ENCODE measurements at places on chromosomes 11 and 22.

- H3K4me3 ChIP-seq, result no peak overlapping the region
- no peak overlapping the region for H3K27ac ChIP-seq
- peaks cover 21% of the 10 kb centered on the region for H3K4me1 ChIP-seq
- H3K27me3 ChIP-seq, result no peaks in the 10 kb centered on the region
These were observed 35.3 kb downstream of the LIF start for GRCh38 chr22:30211124-30211820.

DNA sequence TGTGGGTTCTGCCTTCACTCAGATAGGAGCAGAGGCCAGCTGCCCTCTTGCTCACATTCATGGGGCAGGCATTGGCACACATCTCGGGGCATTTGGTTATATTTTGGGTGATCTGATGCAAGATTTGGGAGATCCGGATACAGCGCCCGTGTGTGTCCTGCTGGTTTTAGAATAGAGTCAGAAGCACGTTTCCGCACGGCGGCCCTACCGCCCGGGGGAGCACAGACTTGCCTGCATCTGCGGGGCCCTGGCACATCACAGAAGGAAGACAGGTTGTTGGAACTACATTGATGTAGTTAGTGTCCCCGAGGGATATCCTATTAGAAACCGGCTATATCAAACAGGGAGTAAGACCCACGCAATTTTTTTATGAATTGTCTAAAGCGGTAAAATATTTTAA is 982.8 kb downstream of the NTM start:
- no peak overlapping the region for H3K4me3 ChIP-seq
- no peaks in the 10 kb centered on the region for H3K36me3 ChIP-seq
- H3K27ac ChIP-seq, result no peak overlapping the region
- no peak for DNase-seq
- no peaks in the 10 kb centered on the region for H3K27me3 ChIP-seq

DNA sequence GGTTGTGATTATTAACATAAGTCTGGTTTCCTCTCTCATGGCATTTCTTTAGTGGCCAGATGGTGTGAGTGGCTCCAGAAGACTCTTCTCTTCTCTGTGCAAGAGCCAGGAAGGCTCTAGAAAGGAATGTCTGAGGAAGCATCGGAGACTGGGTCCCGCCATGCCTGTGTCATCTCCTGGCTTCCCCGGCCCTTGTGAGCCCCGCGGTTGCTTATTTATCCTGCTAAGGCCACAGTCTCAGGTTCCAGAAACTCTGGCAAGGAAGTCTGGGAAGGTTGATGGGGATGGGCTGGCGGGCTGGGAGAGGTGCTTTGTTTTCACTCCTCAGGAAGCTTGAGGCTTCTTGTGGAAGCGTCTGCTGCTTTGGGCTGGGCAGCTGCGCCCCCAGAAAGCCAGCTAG is 18.9 kb downstream of the BCR start:
- peaks cover 46% of the 10 kb centered on the region for H3K4me1 ChIP-seq
- DNase-seq, result no peak
- H3K27ac ChIP-seq, result no peak overlapping the region
- no peak overlapping the region for H3K4me3 ChIP-seq
- no peaks in the 10 kb centered on the region for H3K27me3 ChIP-seq

DNA sequence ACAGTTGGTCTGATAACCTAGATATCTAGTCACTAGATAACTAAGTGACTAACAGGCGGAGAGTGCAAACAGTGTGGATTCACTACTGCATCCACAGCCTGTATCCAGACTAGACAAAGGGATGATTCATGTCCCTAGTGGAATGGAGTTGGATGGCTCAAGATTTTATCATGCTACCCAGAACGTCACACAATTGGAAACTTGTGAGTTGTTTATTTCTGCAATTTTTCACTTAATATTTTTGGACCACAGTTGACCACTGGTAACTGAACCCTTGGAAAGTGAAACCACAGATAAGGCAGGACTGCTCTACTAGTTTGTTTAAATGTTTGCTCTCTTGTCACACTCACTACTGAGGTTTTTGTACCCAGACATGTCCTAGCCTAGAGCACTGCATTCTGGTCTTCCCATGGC is 76.0 kb downstream of the UBASH3B start:
- peaks cover 65% of the 10 kb centered on the region for H3K4me1 ChIP-seq
- H3K36me3 ChIP-seq, result peaks cover 3% of the 10 kb centered on the region
- no peak overlapping the region for H3K4me3 ChIP-seq
- no peaks in the 10 kb centered on the region for H3K27me3 ChIP-seq
- no peak overlapping the region for H3K27ac ChIP-seq
- DNase-seq, result no peak

- peaks cover 13% of the 10 kb centered on the region for H3K4me1 ChIP-seq
- peak; percentile 10 for DNase-seq
- peaks cover 46% of the 10 kb centered on the region for H3K27me3 ChIP-seq
- peak overlapping the region; percentile 44 for H3K4me3 ChIP-seq
- H3K36me3 ChIP-seq, result no peaks in the 10 kb centered on the region
These were observed 797 bp downstream of the THY1 start for GRCh38 chr11:119421941-119422808.

DNA sequence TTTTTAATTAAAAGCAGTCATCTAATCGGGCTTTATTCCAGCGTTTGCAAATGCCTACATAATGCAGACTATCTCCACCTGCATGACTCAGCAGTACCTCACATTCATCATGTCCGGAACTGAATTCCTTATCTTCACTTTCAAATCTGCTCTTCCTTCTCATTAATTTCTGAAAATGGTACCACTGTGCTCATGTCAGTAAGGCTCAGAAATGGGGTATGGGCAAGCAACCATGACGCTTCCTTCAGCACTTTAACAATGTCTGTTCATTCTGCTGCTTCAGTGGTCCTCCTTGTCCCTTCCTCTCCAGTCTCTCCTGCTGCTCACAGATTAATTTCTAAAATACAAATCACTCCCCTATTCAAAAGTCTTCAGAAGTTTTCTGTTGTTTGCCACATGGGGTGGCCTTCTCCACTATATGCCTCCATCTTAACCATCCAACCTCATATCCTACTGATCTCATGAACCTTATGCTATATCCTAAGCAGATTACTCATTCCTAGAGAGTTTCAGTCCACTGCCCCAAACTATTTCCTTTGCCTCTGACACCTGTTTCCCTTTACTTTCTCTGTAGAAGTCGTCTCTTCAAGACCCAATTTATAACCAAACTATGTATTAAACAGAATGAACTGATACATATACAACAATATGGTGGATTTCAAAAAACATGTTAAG is 7.0 kb downstream of the GTF2H1 start:
- peak overlapping the region; percentile 71 for H3K27ac ChIP-seq
- peaks cover 33% of the 10 kb centered on the region for H3K36me3 ChIP-seq
- no peak for DNase-seq
- H3K27me3 ChIP-seq, result no peaks in the 10 kb centered on the region
- H3K4me1 ChIP-seq, result peaks cover 69% of the 10 kb centered on the region

- DNase-seq, result no peak
- no peak overlapping the region for H3K27ac ChIP-seq
- no peaks in the 10 kb centered on the region for H3K36me3 ChIP-seq
- H3K27me3 ChIP-seq, result peaks cover 7% of the 10 kb centered on the region
These were observed 80.7 kb downstream of the JRKL start for GRCh38 chr11:96470521-96470920.

DNA sequence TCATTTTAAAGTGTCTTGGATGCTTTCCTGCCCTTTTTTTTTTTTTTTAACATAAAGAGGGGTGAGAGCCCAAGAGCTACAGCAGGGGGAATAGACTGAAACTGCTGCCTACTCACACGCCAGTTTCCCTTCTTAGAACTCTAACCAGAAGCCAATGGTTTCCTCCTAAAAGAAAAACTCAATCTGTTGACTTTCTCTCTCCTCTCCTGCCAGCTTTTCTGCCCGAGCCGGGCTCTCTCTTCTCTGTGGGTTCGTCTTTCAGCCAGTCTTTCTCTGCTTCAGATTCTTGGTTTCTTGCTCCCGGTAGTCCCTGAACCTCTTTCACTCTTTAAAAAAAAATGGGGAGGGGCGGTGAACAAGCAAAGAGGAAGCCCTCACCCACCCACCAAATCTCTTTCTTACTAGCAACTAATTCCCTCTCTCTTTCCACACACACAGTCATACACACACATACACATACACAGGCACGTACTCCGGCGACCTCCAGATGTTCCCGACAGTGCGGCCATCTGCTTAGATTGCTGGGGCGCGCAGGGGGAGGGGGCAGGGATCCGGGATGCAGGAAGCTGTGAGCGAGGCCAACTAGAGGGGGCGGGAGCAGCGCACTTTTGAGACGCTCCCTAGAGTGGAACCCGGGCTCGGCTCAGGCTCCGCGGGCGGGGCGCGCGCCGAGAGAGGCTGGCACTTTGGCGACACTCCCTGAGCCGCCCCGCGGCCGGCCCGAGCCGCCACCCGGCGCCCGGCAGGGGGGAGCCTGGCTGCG is 444 bp upstream of the TSKU start:
- peak overlapping the region; percentile 65 for H3K27ac ChIP-seq
- H3K27me3 ChIP-seq, result peaks cover 32% of the 10 kb centered on the region
- peaks cover 8% of the 10 kb centered on the region for H3K4me1 ChIP-seq
- H3K4me3 ChIP-seq, result peak overlapping the region; percentile 63

DNA sequence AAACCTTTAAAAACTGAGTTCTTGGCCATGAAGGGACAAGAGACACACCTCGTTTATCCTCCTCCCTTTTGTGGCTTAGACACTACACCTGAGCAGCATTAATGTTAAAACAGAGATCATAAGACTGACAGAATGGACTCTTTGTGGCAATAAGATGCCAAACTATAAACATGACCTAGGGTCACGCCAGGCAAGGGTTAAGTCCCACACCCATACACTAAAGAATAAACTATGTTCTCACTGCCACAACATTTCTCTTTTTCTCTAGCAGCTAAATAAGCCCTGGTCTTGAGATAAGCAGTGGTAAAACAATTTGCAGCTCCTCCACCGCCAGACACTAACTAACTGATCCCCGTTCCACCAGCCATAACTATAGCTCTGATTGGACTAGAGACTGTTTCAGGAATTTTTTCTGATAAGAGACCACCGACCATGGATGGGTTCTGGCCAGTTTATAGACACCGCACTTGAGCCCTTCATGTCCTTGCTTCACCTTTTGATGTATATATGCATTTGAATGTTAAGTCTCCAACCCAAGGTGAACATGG is 4.9 kb upstream of the SLCO2B1 start:
- H3K36me3 ChIP-seq, result no peaks in the 10 kb centered on the region
- no peak for DNase-seq
- H3K27me3 ChIP-seq, result no peaks in the 10 kb centered on the region
- no peak overlapping the region for H3K27ac ChIP-seq
- no peak overlapping the region for H3K4me3 ChIP-seq

- no peak for DNase-seq
- H3K4me3 ChIP-seq, result no peak overlapping the region
- H3K27ac ChIP-seq, result no peak overlapping the region
- no peaks in the 10 kb centered on the region for H3K27me3 ChIP-seq
- H3K36me3 ChIP-seq, result no peaks in the 10 kb centered on the region
These were observed 3.4 kb upstream of the NR1H3 start for GRCh38 chr11:47254386-47254785.

- no peak for DNase-seq
- no peaks in the 10 kb centered on the region for H3K27me3 ChIP-seq
- no peaks in the 10 kb centered on the region for H3K36me3 ChIP-seq
These were observed 27.2 kb downstream of the GVQW3 start for GRCh38 chr11:76408171-76408965.

- H3K36me3 ChIP-seq, result no peaks in the 10 kb centered on the region
- no peak for DNase-seq
- no peak overlapping the region for H3K27ac ChIP-seq
- H3K27me3 ChIP-seq, result no peaks in the 10 kb centered on the region
- peaks cover 9% of the 10 kb centered on the region for H3K4me1 ChIP-seq
These were observed 47.3 kb downstream of the IGF2 start for GRCh38 chr11:2091786-2092463.

GRCh38 chr11:12023015-12023414 is 14.6 kb upstream of the DKK3 start:
- H3K36me3 ChIP-seq, result no peaks in the 10 kb centered on the region
- no peak overlapping the region for H3K27ac ChIP-seq
- no peak overlapping the region for H3K4me3 ChIP-seq
- no peaks in the 10 kb centered on the region for H3K4me1 ChIP-seq
- H3K27me3 ChIP-seq, result peaks cover 7% of the 10 kb centered on the region

DNA sequence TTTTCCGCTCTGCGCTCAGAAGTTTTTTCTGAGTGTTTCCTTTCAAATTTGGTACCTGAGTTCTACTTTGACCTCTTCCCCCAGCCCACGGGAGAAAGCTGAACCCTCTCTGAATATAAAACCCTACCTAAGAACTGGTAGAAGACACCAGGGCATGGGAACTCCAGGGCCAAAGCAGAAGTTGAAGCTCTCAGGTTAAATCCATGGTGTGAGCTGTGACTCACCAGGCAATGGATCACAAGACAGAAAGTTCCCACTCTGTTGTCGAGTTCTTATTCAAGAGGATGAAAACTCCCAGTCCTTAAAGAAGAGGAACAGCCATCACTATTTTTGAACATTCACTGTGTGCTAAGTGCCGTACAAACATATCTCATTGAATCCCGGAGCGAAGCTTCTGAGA is 8.9 kb downstream of the TMEM218 start:
- H3K27me3 ChIP-seq, result no peaks in the 10 kb centered on the region
- peaks cover 22% of the 10 kb centered on the region for H3K36me3 ChIP-seq
- no peak for DNase-seq
- H3K4me3 ChIP-seq, result no peak overlapping the region
- peaks cover 13% of the 10 kb centered on the region for H3K4me1 ChIP-seq
- H3K27ac ChIP-seq, result no peak overlapping the region

- no peak overlapping the region for H3K4me3 ChIP-seq
- no peak for DNase-seq
- peaks cover 24% of the 10 kb centered on the region for H3K27me3 ChIP-seq
- H3K36me3 ChIP-seq, result no peaks in the 10 kb centered on the region
- H3K4me1 ChIP-seq, result peaks cover 12% of the 10 kb centered on the region
- H3K27ac ChIP-seq, result no peak overlapping the region
These were observed 37.6 kb downstream of the ZNRF3 start for GRCh38 chr22:28920757-28921584.

DNA sequence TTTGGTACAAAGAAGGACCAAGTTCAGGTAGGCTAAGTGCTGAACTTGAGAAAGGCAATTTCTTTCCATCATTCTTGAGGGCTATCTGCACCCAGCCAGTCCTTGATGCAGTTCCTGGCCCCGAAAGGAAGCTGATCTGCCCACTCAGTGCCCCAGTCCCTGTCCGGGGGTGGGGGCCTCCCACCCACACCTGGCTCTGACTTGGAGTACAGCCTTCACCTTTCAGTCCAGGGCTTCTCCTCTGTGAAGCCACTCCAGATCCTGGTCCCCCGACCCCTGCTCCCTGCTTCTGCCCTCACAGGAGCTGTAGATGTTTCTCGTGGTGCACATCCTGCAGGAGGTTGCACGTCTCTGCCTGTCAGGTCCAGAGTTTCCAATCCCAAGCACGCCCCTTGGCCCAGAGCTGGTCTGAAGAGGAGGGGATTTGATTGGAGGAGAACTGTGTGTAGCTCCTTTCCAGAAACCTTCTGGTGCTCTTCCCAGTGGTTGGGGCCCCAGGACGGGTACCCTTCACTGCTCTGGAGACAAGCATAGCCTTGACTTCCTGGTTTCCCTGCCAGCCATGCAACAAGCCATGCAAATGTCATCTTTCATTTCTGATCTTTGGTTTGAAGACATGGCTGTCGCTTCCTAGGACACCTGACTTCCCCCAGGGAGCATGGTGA is 75.3 kb downstream of the BCR start:
- H3K27me3 ChIP-seq, result no peaks in the 10 kb centered on the region
- H3K27ac ChIP-seq, result no peak overlapping the region
- peaks cover 9% of the 10 kb centered on the region for H3K36me3 ChIP-seq
- H3K4me3 ChIP-seq, result no peak overlapping the region
- no peak for DNase-seq
- H3K4me1 ChIP-seq, result peaks cover 25% of the 10 kb centered on the region
